ENCODE measurements at places on chromosomes 7 and 10.

DNA sequence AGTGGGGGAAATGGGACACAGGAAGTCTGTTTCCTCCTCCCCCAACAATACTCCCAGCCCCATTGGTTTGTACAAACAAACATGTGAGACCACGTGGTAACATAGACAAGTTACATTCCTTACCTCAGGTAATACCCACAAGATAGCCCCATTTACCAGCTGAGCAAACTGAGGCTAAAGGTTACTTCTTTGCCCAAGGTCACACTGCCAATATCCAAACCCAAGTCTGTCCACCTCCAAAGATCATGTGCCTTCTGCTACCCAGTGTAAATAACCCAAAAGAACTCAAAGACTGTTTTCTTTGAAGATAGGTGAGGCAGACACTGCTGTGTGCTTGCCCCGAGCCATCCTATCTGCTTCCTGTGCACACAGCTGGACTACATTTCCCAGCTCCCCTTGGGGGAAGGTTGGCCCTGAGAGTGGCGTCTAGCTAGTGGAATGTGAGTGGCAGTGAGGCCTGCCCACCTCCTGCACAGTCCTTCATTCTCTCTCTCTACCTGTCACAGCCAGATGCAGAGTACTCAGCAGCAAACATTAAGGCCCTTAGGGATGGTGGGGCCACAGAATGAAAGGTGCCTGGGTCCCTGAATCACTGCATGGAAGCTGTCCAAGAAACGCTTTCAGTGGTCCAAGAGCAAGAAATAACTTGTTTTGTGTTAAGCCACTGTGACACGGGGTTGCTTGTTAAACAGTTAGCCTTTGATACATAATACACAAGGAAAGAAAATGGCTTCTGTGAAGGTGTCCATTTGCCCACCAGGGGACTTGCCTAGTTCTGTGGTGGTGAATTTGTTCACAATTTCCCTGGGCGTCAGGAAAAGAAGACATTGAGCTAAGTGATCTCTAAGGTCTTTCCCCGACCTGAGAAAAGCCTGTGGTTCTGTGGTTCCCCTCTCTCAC is 257.7 kb upstream of the NFE2L3 start:
- peak; percentile 77 for DNase-seq

- DNase-seq, result no peak
Measured at GRCh38 chr7:153566324-153566723, 485.9 kb upstream of the DPP6 start.

DNA sequence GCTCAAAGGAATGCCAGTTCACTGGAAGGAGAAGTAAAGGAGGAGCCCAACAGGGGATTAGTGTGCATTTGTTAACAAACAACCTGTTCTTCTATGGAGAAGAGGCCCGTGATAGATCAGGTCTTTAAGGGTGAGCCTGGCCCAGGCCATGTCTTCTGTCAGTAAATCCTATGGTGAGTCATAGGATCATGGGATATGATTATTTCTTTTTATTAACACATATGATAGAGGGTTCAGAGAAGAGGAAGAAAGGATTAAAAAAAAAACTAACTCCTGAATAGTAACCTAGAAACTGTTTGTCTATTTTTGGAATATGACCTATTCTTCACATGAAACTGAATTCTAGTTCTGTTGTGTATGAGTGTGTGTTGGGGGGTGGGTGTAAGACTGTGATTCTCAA is 70.4 kb downstream of the GPR158 start:
- DNase-seq, result no peak

DNA sequence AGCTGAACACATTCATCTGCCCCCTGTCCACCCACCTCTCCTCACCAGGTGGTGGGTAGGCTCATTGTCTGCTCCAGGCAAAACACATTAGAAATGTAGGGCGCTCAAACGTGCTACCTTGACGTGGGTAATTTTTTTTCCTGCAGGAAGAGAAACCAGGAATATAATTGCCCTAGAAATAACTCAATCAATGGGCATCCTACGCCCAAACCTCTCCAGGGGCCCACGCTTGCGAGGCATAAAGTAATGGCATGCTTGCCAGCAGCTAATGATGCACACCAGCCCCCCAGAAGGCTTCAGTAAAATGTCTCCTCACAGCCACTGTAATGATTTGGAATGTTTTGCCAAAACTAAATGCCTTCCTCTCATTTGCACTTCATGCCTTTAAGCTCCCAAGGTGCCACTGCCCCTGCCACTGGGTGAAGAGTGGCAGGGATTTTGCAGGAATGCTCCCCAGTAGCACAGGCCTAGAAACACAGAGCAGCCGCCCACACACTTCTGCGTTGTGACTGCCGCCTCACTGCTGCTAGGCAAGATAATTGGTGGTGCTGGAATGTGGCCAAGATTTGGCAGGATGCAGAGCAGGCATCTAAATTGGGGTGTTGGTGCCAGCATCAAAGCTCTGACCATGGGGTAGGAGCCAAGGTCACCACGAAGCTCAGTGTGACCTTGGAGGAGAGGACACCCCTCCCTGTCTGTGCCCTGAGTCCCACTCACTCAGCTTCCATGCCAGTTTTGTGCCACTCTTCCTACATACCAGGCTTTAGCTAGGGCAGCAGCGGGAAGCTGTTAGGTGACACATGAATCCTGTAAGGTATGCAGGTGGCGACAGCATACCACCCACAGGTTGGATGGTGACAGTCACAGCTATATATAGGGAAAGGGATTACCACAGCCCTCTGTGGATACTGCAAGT is 48.7 kb upstream of the PPP1R3C start:
- no peak for DNase-seq

GRCh38 chr7:29042824-29043231 is 84.7 kb upstream of the TRIL start:
- no peak for DNase-seq

Measured in MM.1S (cell line).